ENCODE measurements at places on chromosomes 13 and 19. TPM values are rescaled to one million over a fixed set of nuclear protein-coding genes. Genes with fewer than 3 reads are reported as not detected.

Gene ATP4A
- not detected for total RNA-seq

Gene TTC9B
- not detected for total RNA-seq

Gene BEST2
- not detected for total RNA-seq

Gene SHISA7
- 0.14 TPM for total RNA-seq

Gene ZNF729
- total RNA-seq, result not detected

DNA sequence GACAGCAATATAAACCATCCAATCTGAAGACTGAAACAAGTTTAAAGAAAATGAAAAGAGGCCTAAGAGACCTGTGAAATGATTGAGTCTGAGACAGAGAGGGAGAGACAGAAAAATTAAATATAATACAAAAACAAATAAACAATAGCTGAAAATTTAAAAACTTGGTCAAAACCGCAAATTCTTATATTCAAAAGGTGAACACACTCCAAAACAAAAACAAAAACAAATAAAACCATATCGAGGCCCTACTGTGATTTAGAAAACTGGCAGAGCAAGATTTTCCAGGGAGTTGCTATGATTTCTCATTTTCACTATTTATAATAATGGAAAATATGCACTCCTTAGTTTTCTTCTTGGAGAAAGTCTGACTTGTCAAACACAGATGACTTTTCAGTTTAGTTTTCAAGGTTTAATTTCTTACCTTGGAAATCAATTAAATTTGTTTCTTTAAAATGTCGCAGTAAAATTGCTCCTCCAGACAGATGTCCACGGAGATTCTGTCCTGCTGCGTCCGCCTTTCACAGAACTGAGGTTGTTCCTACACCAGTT lies 1420.3 kb downstream of the UQCRFS1 start:
- DNase-seq, result no peak
- no peaks in the 10 kb centered on the region for H3K27me3 ChIP-seq
- peak overlapping the region; percentile 44 for H3K4me3 ChIP-seq
- H3K36me3 ChIP-seq, result peaks cover 8% of the 10 kb centered on the region
- peak overlapping the region; percentile 91 for H3K27ac ChIP-seq
- H3K4me1 ChIP-seq, result peaks cover 7% of the 10 kb centered on the region

- no peaks in the 10 kb centered on the region for H3K36me3 ChIP-seq
- H3K4me3 ChIP-seq, result no peak overlapping the region
- no peak overlapping the region for H3K27ac ChIP-seq
- no peak for DNase-seq
Measured at GRCh38 chr13:110266983-110267382, 40.0 kb downstream of the COL4A1 start.

DNA sequence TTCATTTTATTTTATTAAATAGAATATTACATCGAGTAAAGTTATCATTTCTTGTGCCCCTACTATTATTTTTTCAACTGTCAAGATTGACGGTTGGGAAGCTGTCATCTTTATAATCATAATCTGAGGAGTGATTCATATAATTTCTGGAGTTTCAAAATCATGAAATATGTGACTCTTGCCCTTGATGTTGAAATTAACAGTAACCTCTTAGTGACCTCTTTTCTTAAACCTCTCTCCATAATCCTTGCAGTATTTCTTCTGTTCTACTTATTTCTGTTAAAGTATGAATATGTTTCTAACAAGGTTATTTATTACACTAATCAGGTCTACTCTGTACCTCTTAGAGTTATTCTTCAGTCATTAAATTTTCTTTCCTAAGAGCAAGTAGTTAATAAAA lies 663.8 kb downstream of the LIG4 start:
- H3K27me3 ChIP-seq, result no peaks in the 10 kb centered on the region
- no peak overlapping the region for H3K27ac ChIP-seq
- no peak overlapping the region for H3K4me3 ChIP-seq
- DNase-seq, result no peak
- H3K36me3 ChIP-seq, result no peaks in the 10 kb centered on the region
- H3K4me1 ChIP-seq, result no peaks in the 10 kb centered on the region

Data from lung (tissue), 17 donors.